Mesothelial cell of epicardium (in vitro differentiated cells): ENCODE measurements at places on chromosomes 2 and 18. TPM values are rescaled to one million over a fixed set of nuclear protein-coding genes. Genes with fewer than 3 reads are reported as not detected.

GRCh38 chr18:5284808-5285207, 10.7 kb downstream of the ZBTB14 start:
- no peaks in the 10 kb centered on the region for H3K4me1 ChIP-seq
- no peak for DNase-seq
- no peak overlapping the region for H3K4me3 ChIP-seq
- no peaks in the 10 kb centered on the region for H3K27me3 ChIP-seq
- no peak overlapping the region for H3K27ac ChIP-seq

DNA sequence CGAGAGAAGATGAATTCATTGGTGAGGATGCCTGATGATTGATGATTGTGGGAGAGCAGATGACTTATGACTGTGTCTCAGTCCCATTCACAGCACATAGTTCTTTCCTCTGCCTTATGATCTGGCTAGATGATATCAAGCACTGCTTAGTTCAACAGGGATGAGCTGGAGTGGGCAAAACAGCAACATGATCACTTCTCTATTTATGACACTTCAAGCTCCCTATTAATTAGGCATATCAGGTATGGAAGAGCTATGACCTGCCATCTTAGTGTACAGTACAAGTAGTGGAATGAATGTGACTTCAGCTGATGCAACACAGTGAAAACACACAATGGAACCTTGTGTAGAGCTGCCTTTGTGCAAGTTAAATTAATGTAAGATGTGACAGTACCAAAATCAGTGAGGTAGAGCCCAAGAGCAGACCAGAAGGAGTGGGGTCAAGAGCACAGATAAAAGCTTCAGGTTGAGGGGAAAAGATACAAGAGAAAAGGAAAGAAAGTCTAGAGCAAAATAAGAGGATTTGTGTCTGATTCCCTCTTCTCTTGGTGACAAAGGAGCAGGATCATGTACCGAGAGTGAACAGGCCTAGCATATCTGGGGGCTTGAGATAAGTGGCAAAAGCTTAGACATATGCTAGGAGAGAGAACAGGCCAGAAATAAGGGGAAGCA, 93.0 kb upstream of the MYO3B start:
- no peak overlapping the region for H3K27ac ChIP-seq
- no peaks in the 10 kb centered on the region for H3K4me1 ChIP-seq
- H3K4me3 ChIP-seq: no peak overlapping the region
- H3K36me3 ChIP-seq: peaks cover 7% of the 10 kb centered on the region

- no peaks in the 10 kb centered on the region for H3K36me3 ChIP-seq
- peaks cover 5% of the 10 kb centered on the region for H3K4me1 ChIP-seq
- H3K27me3 ChIP-seq: peaks cover 38% of the 10 kb centered on the region
- no peak for DNase-seq
- H3K27ac ChIP-seq: no peak overlapping the region
Measured at GRCh38 chr2:19839438-19839837, 62.3 kb downstream of the TTC32 start.

DNA sequence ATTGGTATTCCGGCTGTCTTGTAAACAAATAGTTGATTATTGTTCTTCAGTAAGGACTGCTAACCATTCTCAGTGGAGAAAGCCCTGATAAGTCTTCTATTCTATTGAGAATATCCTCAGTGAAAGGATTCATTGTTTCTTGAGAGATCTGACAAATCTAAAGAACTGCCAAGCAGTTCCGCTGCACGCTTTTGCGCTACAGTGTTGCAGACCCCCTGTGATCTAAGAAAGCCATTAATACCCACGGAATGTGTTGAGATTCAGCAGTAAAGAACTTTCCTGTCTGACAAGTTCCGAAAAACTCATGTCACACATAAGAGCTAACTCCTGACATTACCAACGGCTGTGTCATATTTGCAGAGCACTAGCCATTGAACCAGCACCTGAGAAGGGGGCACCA, 63.8 kb downstream of the ZNF236 start:
- H3K27ac ChIP-seq: no peak overlapping the region
- DNase-seq: no peak
- H3K4me3 ChIP-seq: no peak overlapping the region
- H3K36me3 ChIP-seq: peaks cover 62% of the 10 kb centered on the region
- H3K4me1 ChIP-seq: no peaks in the 10 kb centered on the region

DNA sequence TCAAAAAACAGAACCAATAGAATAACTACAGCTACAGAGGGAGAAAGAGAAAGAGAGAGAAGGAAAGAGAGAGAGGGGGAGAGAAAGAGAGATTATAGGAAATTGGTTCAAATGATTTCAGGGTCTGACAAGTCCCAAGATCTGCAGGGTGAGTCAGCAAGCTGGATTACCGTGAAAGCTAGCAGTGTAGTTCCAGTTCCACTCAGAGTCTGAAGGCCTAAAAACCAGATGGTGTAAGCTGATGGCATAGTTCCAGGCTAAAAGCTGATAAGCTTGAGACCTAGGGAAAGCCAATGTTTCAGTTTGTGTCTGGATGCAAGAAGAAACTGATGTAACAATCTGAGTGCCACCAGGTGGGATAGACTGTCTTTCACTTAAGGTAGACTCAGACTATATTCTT, 397.7 kb downstream of the TRIB2 start:
- H3K27ac ChIP-seq: peak overlapping the region; percentile 22
- no peaks in the 10 kb centered on the region for H3K36me3 ChIP-seq
- H3K4me1 ChIP-seq: peaks cover 27% of the 10 kb centered on the region
- no peaks in the 10 kb centered on the region for H3K27me3 ChIP-seq

- H3K4me3 ChIP-seq: no peak overlapping the region
- no peak for DNase-seq
- H3K4me1 ChIP-seq: peaks cover 60% of the 10 kb centered on the region
Measured at GRCh38 chr2:189153619-189154018, 25.9 kb downstream of the COL5A2 start.

GRCh38 chr2:171018522-171018921, 89.5 kb downstream of the GORASP2 start:
- H3K27ac ChIP-seq: no peak overlapping the region
- H3K27me3 ChIP-seq: no peaks in the 10 kb centered on the region
- no peak for DNase-seq
- H3K4me3 ChIP-seq: no peak overlapping the region
- peaks cover 6% of the 10 kb centered on the region for H3K4me1 ChIP-seq
- H3K36me3 ChIP-seq: peaks cover 25% of the 10 kb centered on the region

- peaks cover 3% of the 10 kb centered on the region for H3K36me3 ChIP-seq
- peak overlapping the region; percentile 25 for H3K27ac ChIP-seq
- no peaks in the 10 kb centered on the region for H3K27me3 ChIP-seq
- DNase-seq: no peak
- no peak overlapping the region for H3K4me3 ChIP-seq
Measured at GRCh38 chr2:201852462-201852861, 46.1 kb downstream of the CDK15 start.

DNA sequence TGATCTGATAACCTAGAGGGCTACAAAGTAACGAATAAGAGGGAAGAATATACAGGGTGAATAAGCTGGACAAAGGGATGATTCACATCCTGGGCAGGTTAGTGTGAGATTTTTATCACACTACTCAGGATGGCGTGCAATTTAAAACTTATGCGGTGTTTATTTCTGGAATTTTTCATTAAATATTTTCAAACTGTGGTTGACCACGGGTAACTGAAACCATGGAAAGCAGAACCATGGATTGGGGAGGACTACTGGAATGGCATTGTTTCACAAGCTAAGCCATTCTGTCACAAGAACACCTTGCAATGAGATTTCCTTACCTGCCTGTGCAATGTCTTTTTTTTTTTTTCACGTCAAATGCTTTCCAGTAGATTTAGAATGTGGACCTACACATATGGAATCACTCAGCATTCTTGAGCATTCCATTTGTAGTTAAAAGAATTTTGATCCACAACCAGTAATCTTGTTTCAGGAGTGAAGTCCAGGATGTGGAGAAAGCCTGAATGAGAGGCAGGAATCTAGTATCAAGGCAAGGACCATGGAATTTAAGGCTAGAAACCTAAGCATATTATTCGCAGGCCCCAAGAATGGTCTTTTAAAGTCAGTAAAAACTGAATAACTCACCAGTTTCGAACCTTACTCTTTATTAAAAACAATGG, 8.0 kb upstream of the CDK15 start:
- H3K4me1 ChIP-seq: peaks cover 25% of the 10 kb centered on the region
- no peak for DNase-seq
- no peak overlapping the region for H3K4me3 ChIP-seq
- peak overlapping the region; percentile 32 for H3K27ac ChIP-seq
- no peaks in the 10 kb centered on the region for H3K36me3 ChIP-seq

DNA sequence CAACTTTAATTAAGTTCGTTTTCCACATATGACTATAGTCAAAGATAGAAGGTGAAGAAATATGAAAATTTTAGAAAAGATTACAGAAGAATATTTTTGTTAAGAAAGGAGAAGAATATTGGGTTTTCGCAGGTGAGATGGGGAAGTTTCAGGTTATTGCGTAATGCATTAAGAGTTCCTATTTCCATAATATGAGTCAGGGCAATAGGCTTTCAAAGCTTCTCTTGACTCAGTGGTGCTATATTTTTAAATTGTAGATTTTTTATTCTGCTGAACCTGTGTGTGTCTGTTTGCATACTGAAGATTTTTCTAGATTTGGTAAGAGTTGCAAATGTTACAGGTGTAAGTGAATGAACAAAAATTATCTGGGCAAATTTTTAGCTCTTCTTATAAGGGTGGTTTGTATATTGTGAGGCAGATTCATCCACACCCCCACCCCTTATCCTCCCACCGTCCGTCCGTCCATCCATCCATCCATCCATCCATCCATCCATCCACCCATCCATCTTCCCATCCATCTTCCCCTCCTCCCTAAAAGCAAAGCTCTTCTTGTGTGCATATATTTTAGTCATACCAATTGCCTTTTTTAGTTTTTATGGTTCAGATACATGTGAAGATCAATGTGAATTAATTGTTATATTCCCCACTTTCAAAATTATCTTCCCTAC, 69.6 kb downstream of the MYO1B start:
- no peaks in the 10 kb centered on the region for H3K36me3 ChIP-seq
- DNase-seq: no peak
- peaks cover 36% of the 10 kb centered on the region for H3K4me1 ChIP-seq
- H3K27me3 ChIP-seq: no peaks in the 10 kb centered on the region

- no peaks in the 10 kb centered on the region for H3K4me1 ChIP-seq
- no peak overlapping the region for H3K4me3 ChIP-seq
- H3K27me3 ChIP-seq: no peaks in the 10 kb centered on the region
- no peak for DNase-seq
Measured at GRCh38 chr2:3470856-3471737, 48.2 kb downstream of the ADI1 start.

DNA sequence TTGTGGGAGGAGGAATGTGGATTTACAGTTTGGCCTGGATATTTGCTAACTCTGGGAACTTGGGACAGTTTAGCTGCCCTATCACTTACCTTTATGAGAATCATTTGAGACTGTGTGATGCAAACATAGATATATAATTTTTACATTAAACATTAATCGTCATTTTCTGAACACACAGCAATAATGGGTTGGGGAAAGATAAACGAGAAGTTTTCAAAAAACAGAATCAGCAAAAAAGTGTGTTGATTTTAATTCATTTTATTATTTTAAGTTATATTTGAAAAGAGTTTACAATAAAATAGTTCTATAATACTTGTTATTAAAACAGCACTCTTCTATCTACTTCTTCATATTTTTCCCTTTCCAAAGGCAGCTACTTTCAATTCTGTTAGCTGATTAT, 813.3 kb downstream of the SLC4A3 start:
- no peak overlapping the region for H3K27ac ChIP-seq
- DNase-seq: no peak
- H3K27me3 ChIP-seq: no peaks in the 10 kb centered on the region
- H3K36me3 ChIP-seq: no peaks in the 10 kb centered on the region
- no peaks in the 10 kb centered on the region for H3K4me1 ChIP-seq

GRCh38 chr2:161946489-161947107, 127.4 kb downstream of the DPP4 start:
- DNase-seq: no peak
- no peaks in the 10 kb centered on the region for H3K36me3 ChIP-seq
- H3K4me1 ChIP-seq: no peaks in the 10 kb centered on the region
- peaks cover 47% of the 10 kb centered on the region for H3K27me3 ChIP-seq
- H3K4me3 ChIP-seq: no peak overlapping the region

Gene ASB18
- not detected in 3 replicates for total RNA-seq

Gene GAL3ST2
- total RNA-seq: 0.86 to 1.1 TPM (median 1.1 TPM) in 3 replicates

Gene SLC66A3
- 6.0 to 7.3 TPM (median 6.3 TPM) in 3 replicates for total RNA-seq
